NCI-H1092 treated with DMSO at 0.1 percent for 48 hours (cell line): ENCODE measurements at places on chromosomes 13 and 19.

DNA sequence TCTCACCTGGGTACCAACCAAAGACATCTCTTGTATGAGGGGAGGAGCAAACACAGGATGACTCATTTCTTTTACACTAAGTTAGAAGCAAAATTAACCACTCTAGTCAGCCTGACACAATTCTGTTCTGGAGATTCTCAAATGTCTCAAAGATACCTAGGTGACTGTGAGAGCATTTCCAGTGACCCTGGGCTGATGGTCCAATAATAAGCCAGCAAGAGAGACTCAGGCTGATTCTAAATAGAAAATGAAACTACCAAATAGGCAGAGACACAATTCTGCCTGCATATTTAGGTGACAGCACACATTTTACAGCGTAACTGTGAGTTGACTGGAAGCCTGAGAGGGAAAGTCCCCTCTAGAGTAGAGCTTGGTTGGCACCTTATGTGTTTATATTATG, 16.3 kb downstream of the ZNF91 start:
- DNase-seq: no peak

GRCh38 chr19:51971624-51972023, 15.0 kb downstream of the ZNF350 start:
- DNase-seq: no peak

DNA sequence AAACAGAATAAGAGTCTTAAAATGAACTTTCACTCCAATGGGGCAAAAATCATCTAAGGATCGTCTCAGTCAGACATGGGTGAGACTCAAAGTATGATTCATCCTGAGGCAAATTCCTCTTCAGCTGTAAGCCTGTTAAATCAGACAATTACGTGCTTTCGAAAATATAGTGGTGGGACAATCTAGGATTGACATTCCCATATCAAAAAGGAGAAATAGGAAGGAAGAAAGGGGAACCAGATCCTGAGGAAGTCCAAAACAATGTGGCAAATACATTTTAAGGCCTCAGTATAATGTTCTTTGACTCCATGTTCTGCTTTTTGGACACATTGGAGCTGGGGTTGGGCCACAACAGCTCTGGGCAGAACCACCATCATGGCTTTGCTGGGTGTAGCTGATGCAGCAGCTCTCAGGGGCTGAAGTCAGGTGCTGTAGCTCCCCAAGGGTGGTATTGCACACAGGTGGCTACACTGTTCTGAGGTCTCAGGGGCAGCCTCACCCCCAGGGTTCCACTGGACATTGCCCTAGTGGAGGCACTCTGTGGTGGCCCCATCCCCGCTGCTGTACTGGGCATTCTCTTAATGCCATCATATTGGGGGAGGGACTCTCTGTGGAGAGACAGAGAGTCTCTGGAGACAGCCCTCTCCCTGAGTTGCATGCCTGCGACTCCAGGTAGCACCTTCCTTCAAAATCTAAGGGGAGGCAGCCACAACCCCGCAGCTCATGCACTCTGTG, 5.7 kb upstream of the FPR3 start:
- DNase-seq: no peak

GRCh38 chr13:29164116-29164515, 344.0 kb downstream of the MTUS2 start:
- no peak for DNase-seq

GRCh38 chr19:46133101-46133627, 8.7 kb upstream of the IGFL3 start:
- DNase-seq: peak; percentile 55

- no peak for DNase-seq
Measured at GRCh38 chr13:91236921-91237320, 110.6 kb upstream of the MIR17HG start.

- no peak for DNase-seq
Measured at GRCh38 chr13:95745752-95746151, 68.8 kb downstream of the DNAJC3 start.

- DNase-seq: no peak
Measured at GRCh38 chr13:106686163-106686562, 118.2 kb upstream of the ARGLU1 start.

DNA sequence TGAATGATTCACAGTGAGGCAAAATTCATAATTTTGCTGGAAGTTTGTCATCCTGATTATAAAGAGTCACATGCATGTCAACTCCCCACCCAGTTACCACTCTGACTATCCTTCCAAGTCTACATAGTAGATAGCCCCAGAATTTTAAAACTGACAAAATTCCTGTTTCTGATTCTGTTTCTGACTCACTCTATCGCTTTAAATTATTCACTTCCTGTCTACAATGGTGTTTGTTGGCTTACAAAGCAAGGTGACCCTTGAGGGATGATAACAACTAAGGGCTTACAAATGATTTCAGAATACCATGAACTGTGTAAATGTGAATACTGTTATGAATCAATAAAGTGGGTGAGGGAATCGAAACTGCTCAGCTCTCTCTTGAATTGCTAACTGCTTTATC, 98.7 kb upstream of the KL start:
- DNase-seq: no peak

- no peak for DNase-seq
Measured at GRCh38 chr13:77372275-77372674, 45.4 kb upstream of the MYCBP2 start.

GRCh38 chr19:46373491-46374359, 26.8 kb downstream of the PPP5C start:
- DNase-seq: peak; percentile 94

GRCh38 chr13:75417656-75418055, 64.3 kb downstream of the TBC1D4 start:
- no peak for DNase-seq

- no peak for DNase-seq
Measured at GRCh38 chr19:27751044-27751391, 1461.9 kb downstream of the UQCRFS1 start.

GRCh38 chr13:91184244-91184926, 163.1 kb upstream of the MIR17HG start:
- no peak for DNase-seq

DNA sequence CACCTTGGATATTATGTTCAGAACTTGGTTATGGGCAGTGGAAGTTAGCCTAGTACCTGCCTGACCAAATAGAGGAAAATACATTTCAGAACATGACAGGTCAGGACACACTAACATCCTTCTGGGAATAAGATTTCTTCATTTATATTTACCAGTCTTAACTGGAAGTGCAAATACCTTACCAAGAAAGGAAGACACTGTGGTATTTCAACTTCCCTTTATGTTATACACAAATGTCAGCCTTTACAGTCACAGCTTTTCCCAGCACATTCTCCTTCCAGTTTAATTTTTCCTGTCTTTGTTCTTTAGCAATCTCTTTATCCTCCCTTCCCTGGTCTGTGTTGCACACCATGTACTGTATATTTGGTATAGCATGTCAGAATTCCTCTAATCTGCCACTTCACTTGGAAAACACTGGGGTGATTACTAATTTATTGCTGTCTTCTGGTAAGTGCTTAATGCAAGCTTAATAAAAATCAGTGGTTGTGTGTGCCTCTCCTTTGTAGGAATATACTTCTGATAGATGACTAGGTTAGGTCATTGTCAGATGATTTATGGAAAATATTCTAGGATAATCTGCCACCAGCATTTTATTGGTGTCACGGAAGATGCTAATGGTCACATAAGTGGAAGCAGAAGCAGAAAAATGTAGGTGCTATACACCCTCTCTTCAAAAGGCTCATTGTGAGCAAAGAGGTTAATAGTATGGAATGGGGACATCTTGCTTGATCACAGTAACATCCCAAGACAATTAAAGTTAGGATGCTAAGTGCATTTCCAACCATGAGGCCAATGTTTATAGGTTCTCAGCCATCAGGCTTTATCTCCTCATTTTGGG, 124.3 kb upstream of the STARD13 start:
- DNase-seq: no peak

- no peak for DNase-seq
Measured at GRCh38 chr13:63693696-63694095, 2278.0 kb upstream of the PCDH20 start.

DNA sequence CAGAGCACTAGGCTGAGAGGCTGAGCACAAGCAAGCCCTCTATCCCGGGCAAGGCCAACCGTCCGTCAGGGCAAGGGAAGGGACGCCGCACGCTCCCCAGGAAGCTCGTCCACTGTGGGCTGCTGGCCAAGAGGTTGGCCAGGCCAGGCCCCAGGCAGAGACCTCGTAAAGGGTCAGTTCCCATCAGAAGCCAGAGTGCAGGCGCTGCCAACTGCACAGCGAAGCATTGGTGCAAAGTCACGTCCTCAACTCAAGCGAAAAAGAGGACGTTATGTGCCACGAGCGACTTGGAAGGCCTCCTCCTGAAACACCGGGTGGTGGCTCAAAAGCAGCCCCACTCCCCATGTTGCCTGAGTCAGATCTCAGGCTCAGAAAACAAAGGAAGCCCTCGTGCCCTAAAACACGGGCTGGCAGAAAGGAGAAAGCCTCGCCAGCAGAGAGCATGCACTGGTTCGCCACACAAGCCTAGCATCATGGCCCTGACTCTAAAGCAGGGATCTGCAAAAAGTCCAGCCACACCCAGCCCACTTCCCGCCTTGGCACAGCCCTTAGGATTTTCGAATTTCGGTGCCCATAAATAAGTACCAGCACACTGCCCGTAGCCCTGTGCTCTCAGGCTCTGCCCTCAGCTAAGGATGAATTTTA, 4.7 kb downstream of the AKAP8 start:
- no peak for DNase-seq

- DNase-seq: peak; percentile 5
Measured at GRCh38 chr19:18879579-18880373, 16.2 kb downstream of the CERS1 start.

- DNase-seq: no peak
Measured at GRCh38 chr19:18487576-18488402, 34.1 kb downstream of the ELL start.

DNA sequence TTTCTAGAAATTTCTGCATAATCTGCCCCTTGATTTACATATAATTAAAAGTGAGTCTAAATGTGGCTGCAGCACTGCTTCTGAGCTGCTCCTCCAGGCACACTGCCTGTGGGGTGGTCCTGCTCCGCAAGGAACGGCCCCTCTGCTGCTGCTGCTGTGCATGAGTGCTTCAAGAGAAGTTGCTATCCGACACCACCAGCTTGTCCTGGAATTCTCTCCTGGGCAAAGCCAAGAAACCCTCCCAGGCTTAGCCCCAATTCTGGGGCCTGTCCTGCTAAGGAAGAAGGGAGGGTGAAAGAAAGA, 7.5 kb upstream of the PDCD5 start:
- DNase-seq: no peak

DNA sequence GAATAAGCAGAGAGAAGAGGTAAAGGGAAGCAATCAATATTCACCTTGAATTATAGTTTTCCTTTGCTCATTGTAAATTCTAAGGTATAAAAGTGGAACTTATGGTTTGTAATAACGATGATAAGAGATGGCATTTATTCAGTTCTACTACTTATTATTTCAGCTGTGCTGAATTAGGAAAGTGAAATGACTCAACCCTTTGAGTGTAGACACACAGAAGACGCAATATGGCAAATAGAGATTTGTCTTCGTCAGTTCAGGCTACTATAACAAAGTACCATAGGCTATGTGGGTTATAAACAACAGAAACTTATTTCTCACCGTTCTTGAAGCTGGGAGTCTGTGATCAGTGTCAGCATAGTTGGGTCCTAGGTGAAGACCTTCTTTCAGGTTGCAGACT, 713.0 kb upstream of the PCDH9 start:
- no peak for DNase-seq

GRCh38 chr13:36820222-36820621, 1.2 kb downstream of the RFXAP start:
- peak; percentile 2 for DNase-seq

DNA sequence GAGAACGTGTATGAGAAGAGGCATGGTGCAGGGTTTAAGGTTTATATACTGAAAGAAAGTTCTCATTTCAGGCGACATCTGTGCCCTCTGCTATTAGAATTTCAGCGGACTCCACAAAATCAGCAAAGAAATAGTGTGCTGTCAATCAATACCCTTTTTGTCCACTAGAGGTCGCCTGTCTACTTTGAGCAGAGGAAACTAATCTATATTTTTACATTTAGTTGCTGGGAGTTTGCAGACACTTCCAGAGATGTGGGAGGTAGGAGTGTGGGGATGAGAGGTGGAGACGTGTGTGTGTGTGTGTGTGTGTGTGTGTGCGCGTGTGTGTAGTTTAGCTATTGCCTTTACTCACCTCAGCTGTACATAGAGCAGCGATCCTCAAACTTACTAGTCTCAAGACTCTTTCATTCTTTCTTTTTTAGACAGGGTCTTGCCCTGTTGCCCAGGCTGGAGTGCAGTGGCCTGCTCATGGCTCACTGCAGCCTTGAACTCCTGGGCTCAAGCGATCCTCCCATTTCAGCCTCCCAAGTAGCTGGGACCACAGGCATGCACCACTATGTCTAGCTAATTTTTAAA, 9.7 kb downstream of the INAFM1 start:
- DNase-seq: peak; percentile 23

DNA sequence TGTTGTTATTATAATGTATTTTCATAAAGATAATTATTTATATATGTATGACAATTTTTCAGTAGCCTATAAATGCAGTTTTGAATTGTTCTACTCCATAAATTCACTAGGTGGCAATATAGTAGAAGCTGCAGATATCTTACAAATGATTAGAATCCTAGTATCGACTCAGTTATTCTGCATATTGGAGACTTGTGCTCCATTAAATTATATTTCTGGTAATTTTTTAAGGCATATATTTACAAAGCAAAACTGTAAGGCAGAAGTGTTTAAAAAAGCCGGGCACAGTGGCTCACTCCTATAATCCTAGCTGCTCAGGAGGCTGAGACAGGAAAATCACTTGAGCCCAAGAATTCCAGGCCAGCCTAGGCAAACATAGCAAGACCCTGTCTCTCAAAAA, 58.7 kb downstream of the DPY19L3 start:
- DNase-seq: peak; percentile 22

GRCh38 chr19:12117201-12117970, 22.8 kb downstream of the ZNF20 start:
- no peak for DNase-seq

GRCh38 chr13:20424949-20425348, 100.7 kb downstream of the CRYL1 start:
- DNase-seq: no peak

- no peak for DNase-seq
Measured at GRCh38 chr19:57348136-57348535, 2.9 kb upstream of the ZNF304 start.

- DNase-seq: no peak
Measured at GRCh38 chr19:50478901-50479715, 2.5 kb upstream of the GARIN5A start.

DNA sequence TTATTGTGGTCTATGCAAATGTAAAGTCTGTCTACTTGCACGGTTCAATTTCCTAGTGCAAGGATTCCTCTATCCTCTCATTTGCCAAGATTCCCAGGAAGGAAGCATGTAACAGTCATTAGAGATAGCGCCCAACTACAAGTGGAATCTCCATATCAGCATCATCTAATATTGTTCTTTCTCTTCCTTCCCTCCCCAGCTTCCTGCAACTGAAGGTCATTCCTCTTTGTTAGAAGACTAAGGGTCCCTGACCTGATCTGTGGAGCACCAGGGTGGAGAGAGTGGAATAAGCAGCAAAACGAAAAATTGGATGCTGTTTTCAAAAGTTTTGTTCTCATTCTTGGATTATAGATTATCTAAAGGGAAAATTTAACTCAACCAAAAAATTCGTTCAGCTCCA, 714.0 kb downstream of the DIAPH3 start:
- DNase-seq: no peak

- DNase-seq: no peak
Measured at GRCh38 chr19:18975011-18975410, 34.0 kb upstream of the HOMER3 start.

- peak; percentile 68 for DNase-seq
Measured at GRCh38 chr13:48505597-48506091, 27.2 kb downstream of the RCBTB2 start.

- no peak for DNase-seq
Measured at GRCh38 chr19:15923702-15924101, 10.6 kb downstream of the CYP4F11 start.
